ENCODE measurements at places on chromosomes 5 and 9. TPM values are rescaled to one million over a fixed set of nuclear protein-coding genes. Genes with fewer than 3 reads are reported as not detected.
A peak's percentile ranks its signal among the peaks of the same experiment; 100 is the strongest.

DNA sequence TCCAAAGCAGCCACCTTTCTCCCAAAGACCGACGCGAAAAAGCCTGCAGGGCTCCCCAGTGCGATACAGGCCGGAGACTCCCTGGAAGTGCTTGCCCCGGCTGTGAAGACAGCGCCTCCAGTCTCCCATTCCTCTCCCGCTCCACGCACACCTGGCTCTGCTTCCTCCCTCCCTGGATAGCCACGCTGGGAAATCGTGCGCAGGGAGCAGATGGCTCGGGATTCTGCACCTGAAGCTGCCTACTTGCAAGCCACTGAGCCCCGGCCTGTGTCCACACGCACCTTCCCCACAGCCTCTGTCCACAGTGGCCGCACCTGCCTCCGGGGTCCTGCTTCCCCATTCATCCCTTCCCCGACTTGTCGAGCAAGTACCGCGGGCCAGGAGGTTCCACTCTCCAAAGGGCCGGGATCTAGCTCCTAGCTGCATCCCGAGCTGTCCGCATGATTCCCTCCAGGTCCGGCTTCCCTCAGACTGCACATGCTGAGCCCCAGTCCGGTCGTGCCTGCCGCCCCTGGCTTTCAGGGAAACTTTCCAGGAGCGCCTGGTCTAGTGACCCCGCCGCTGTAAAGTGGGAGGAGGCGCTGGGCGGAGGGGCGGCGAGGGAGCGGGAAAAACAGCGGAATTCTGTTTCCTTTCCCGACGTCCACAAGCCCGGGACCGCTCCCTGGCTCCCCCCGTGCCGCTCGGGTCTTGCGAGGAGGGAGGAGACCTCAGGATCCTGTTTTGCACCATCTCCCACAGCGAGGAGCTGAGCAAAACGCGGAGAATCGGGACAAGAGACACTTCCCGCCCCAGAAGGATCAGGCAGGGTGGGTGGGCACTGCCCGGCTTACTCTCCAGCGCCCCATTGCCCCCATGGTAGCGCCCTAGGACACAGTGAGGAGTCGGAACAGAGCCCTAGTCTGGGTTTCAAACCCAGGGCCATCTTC is 2.0 kb downstream of the SEMA6A start:
- DNase-seq: peak; percentile 53

- no peak for DNase-seq
Observed at GRCh38 chr9:97769208-97769607, 72.1 kb upstream of the XPA start.

- no peak for DNase-seq
Observed at GRCh38 chr9:9913276-9913832, 699.4 kb downstream of the PTPRD start.

GRCh38 chr5:77748160-77748559 is 28.0 kb downstream of the TBCA start:
- DNase-seq: no peak

- no peak for DNase-seq
Observed at GRCh38 chr5:125722550-125722949, 700.7 kb upstream of the GRAMD2B start.

DNA sequence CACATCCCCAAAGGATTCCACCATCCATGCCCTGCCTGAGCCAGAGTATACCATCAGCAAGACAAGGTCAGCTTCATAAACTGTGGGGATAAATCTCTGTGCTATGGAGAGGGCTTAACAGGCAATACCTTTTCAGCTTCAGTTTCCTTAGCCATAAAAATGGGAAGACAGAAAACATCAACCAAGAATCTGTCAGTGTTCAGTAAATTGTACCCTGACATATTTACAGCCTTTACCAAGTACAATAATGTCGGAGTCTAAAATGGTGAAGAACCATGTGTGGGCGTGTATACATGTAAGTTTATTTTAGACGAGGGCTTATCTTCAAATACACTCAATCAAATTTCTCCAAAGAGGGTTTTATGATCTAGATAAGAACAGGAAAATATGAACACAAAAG is 94.7 kb downstream of the ELAVL2 start:
- no peak for DNase-seq

DNA sequence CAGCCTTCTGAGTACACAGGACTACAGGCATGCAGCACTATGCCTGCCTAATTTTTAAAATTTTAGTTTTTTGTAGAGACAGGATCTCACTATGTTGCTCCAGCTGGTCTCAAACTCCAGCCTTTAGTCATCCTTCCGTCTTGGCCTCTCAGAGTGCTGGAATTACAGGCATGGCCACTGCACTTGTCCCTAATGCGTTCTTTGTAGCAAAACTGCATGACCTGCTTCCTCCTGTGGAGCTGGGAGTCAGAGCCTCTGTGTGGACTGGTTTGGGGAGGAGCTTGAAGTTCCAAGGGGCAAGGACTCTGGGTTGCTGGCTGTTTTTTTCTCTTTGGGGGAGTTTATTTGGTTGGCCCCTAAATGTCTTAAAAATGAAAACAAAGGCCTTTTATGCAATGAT is 22.7 kb upstream of the ANKRD34B start:
- DNase-seq: no peak

Gene OR1J1
- not detected for total RNA-seq

Gene GTF2H2
- 34.6 TPM for total RNA-seq

Gene LCN6
- 1.8 TPM for total RNA-seq

All from ovary (tissue), 10 donors.